ENCODE measurements at places on chromosomes 12 and 14. TPM values are rescaled to one million over a fixed set of nuclear protein-coding genes. Genes with fewer than 3 reads are reported as not detected.

DNA sequence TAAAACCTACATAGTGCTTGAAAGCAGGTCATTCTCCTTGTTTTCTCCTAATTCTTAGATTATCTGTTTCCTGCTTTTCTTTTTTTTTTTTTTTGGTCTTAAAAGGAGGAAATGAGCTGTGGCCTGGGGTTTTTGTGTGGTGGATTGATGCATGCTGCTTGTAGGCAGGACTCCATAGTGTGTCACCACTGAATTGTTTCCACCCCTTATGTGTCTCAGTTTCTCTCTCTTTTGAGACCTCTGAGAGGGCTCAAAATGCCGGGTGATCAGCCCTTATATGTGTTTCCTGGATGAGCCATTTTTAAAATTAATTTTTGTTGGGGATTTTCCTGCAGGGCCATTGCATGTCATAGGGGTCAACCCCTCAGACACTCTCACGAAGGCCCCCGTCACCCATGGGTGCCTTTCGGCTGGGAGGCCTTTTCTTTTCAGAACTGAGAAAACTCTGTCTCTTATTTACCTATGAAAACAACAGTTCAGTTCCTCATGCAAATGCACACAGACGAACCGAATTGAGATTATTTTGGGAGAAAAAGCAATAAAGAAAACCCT is 32.0 kb upstream of the LRRK2 start:
- DNase-seq, result no peak

DNA sequence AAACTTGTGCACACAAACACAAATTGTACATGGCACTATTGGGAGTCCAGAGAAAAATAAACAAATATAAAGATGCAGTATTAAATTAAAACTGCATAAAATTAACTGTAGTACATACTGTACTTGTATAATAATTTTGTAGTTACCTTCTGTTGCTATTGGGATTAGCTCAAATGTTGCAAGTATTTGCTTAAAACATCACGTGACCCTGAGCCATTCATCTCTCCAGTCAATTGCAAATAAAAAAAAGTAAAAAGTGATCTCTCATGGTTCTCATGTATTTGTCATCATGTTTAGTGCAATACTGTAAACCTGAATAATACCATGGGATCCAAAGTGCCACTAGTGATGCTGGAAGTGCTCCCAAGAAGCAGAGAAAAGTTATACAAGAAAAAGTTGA is 88.1 kb upstream of the NAV3 start:
- no peak for DNase-seq

GRCh38 chr14:104361921-104362681 is 217.5 kb upstream of the C14orf180 start:
- DNase-seq, result no peak

- DNase-seq, result no peak
Observed at GRCh38 chr12:109098183-109098604, 797 bp downstream of the UNG start.

DNA sequence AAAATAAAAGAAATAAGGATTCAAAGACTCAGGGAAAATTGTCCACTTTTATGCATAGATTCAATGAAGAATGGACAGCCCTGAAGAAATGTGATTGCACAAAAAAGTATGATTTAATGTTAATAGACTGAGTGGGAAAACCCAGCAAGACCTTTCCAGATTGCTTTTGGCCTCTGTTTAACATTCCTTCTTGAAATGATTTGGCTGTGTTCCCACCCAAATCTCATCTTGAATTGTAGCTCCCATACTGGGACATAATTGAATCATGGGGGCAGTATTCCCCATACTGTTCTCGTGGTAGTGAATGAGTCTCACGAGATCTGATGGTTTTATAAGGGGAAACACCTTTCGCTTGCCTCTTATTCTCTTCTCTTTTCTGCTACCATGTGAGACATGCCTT is 1316.9 kb upstream of the SEL1L start:
- DNase-seq, result no peak

DNA sequence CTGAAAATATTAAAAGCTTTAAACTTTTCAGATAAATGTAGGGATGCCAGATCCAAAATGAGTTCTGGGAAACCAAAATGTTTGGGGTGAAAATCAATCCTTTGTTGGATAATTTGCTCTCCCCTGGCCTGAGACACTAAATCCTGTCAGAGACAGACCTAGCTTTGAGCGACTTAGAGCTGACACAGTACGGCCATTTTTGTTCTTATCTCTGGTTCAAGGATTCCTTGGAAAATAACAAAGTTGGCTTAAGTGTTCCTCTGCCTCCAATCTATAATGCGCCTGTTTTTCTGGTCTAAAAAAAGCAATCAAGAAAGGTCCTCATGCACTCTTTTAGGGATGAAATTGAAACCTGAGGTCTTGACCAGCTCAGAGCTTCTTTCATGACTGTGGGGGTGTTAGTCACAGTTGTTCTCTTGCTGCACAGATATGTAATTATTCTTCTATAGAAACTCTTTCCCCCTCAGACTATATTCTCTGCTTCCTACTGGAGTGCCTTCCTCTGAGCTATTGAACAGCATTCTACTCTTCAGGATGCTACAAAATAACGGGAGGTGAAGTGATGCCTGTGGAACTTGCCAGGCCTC is 52.3 kb upstream of the EGLN3 start:
- DNase-seq, result no peak

DNA sequence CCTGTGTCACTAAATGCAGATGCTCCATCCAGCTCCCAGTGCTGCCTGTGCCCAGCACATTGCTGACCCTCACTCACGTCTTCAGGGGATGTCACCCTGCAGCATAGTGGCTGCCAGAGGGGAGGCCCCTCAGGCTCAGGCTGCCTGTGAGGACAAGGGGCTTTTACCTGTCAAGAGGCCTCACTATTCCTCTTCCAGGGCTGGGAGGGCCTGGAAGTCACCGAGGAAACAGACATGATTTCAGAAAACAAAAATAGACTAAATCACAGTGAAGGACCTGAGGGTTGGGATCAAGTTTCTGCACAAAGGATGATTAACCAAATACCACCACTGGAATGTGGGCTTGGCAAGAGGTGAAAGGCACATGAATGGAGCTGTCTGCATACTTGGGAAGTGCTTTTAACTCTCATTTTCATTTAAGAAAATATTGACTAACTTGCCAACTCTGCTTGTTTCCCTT is 1202.3 kb downstream of the BCL11B start:
- peak; percentile 78 for DNase-seq

DNA sequence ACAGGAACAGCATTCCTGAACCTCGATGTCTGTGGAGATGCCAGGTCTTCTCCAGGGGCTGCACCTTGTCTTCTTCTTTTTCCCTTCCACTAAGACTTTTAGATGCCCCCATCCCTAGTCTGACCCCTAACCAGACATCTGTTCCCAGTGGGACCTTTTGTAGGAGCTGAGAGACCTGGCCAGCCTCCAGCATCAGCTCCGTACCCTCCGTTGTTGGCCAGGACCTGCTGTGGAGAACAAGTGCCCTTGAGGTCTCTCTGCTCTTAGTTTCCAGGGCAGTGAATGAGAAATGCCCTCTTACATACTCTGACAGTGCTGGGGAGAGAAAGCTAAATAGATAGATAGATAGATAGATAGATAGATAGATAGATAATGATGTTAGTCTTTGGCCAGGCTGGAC is 16.8 kb upstream of the SDR39U1 start:
- no peak for DNase-seq

DNA sequence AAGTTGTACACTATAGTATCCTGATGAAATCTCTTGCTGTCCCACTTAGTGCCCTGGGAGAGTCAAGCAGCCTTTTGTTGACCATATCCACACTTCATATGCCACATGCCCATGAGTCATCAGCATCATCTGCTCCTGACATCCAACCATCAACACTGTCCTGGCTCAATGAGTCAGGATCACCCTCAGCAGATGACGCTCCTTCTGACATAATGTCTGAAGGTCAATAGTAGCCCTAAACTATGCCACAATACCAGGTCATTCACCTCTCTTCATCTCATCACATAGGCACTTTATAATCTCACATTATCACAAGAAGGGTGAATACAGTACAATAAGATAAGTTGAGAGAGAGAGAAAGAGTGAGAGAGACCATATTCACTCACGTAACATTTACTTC is 369.0 kb upstream of the FAR2 start:
- DNase-seq, result no peak

- DNase-seq, result no peak
Observed at GRCh38 chr12:56759263-56759908, 3.7 kb upstream of the HSD17B6 start.

DNA sequence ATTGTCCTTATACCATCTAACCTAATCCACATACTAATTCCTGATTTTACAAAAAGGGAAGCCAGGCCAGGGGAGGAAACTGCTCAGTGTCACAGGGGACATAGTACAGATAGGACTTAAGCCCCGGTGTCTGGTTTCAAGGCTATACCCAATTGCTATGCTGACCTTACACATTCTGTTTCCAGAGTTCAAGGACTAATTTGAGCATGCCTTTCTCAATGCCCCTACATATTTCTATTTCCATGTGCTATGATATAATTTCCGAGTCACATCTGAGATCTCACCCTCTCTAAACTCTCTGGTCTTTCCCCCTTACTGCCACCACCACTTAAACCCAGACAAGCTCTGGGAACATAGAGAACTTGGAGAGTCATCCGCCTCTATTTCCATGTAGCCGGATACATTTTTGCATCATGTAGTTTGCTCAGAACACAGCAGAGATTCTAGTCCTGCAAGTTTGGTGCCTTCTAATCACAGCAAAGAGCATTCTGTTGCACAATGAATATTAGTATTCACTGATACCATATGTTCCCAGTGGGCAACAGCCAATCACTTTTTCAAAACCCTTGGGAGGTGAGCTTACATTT is 34.2 kb downstream of the PPM1H start:
- DNase-seq, result no peak

DNA sequence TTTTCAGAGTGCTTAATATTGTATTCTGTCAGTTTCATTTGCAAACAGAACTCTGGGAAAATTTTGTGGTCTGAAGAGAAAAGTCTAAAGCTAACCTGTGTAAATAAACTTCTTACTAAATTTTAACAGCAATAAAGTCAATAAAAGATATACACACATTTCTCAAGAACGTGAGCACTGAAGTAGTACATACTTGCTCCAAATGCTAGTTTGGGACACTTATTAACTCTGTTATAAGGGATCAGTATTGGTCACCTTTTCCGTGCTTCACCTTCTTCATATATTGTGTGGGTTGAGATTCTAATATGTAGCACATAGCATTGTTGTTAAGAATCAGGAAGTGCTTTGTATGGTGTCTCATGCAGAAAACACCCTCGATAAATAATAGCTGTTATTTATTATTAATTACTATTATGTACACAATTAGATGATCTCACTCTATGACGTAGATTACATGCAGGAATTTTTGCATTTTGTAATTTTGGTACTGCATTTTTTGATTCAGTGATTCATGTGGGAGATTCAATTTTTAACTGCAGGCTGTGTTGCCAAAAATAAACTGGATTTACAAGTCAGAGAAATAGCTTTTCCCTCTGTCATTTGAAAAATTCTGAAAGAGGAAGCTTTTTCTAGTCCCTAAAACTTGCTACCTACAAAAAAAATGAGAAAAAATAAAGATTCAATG is 300.9 kb downstream of the ACSS3 start:
- no peak for DNase-seq

- no peak for DNase-seq
Observed at GRCh38 chr12:54585243-54585642, 3.2 kb downstream of the PPP1R1A start.

DNA sequence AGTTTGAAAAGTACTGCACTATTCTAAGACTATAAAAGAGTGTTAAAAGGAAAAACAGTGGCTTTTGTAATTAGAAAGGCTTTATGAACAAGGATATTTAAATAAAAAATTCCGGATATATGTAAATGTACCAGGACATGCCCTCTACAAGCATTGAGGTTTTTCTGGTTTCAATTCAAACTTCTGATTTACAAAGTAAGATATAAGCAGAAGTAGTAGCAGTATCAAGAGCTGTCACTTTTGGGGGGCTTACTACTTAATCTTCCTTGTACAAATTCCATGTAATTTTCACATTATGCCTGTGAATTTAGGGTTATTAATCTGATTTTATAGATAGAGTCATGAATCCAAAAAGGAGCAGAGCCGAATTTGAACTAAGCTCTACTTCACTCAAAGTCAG is 170.3 kb upstream of the ATP2B1 start:
- DNase-seq, result no peak

- no peak for DNase-seq
Observed at GRCh38 chr12:79933532-79934264, 1.2 kb downstream of the PPP1R12A start.

- no peak for DNase-seq
Observed at GRCh38 chr14:101506926-101507835, 54.1 kb upstream of the DIO3 start.

GRCh38 chr14:95309261-95310051 is 10.3 kb downstream of the CLMN start:
- no peak for DNase-seq

DNA sequence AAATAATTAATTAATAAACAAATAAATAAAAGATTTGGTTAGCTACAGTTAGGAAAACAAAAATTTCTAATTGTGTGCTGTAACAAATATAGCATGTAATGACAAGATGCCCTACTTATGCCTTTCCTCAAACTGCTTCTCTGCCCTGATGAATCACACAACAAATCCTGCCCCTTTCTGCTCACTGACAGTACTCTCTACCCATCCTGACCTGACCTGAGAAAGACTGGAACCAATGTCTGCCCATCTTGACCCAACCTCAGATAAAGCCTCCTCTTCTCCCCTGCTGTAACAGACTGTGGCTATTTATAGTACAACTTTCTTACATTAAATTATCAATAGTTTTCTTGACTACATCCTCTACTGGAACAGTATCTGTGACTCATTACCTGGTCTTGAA is 43.7 kb downstream of the PPP1R13B start:
- DNase-seq, result no peak

DNA sequence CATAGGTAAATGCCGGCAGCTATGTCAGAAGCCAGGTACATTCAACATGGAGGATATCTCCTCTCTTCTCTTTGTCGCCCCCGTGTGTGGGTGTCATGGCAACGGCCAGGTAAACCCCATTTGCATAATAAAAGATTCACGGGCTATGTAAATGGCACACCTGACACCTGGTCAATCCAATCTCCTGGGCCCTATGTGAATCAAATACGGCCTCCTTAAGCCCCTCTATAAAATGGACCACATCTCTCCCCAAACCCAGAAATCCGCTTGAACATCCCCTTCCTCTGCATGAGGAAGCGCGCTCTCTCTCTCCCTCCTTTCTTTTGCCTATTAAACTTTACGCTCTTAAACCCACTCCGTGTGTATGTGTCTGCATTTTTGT is 363.7 kb downstream of the SOX5 start:
- DNase-seq, result no peak

DNA sequence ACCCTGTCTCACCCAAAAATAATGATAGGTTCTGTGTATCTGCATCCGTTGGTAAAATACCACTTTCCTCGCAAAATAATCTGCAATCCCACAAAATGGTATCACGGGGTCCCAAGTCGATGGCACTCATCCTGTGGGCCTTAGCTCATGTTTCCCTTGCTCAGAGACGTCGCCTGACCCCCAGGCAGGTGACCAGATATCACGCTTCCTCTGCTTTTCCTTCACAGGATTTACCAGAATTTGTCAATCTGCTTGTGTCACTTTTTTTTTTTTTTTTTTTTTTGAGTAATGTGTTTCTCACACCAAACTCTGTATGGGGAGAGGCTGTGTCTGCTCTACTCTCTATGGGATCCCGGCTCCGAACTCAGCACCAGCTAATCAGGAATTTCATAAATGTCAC is 162.7 kb downstream of the PRKCH start:
- no peak for DNase-seq

MGP gene
- polyA plus RNA-seq, result 40.5 TPM

DNAI7 gene
- polyA plus RNA-seq, result 4.4 TPM

A2M gene
- 172 TPM for polyA plus RNA-seq

ATXN3 gene
- 37.9 TPM for polyA plus RNA-seq

FRS2 gene
- polyA plus RNA-seq, result 41.1 TPM

PSMC6 gene
- 124 TPM for polyA plus RNA-seq

SIX4 gene
- 6.8 TPM for polyA plus RNA-seq

SOAT2 gene
- 2.0 TPM for polyA plus RNA-seq

FERMT2 gene
- polyA plus RNA-seq, result 158 TPM

PACS2 gene
- polyA plus RNA-seq, result 57.6 TPM

KLRG1 gene
- polyA plus RNA-seq, result 1.8 TPM
